ENCODE measurements at places on chromosomes 5 and 9. TPM values are rescaled to one million over a fixed set of nuclear protein-coding genes. Genes with fewer than 3 reads are reported as not detected.

- H3K36me3 ChIP-seq, result no peaks in the 10 kb centered on the region
- no peaks in the 10 kb centered on the region for H3K27me3 ChIP-seq
- no peak overlapping the region for H3K27ac ChIP-seq
- H3K4me1 ChIP-seq, result no peaks in the 10 kb centered on the region
- H3K4me3 ChIP-seq, result no peak overlapping the region
Observed at GRCh38 chr9:106697750-106698502, 165.0 kb upstream of the ZNF462 start.

DNA sequence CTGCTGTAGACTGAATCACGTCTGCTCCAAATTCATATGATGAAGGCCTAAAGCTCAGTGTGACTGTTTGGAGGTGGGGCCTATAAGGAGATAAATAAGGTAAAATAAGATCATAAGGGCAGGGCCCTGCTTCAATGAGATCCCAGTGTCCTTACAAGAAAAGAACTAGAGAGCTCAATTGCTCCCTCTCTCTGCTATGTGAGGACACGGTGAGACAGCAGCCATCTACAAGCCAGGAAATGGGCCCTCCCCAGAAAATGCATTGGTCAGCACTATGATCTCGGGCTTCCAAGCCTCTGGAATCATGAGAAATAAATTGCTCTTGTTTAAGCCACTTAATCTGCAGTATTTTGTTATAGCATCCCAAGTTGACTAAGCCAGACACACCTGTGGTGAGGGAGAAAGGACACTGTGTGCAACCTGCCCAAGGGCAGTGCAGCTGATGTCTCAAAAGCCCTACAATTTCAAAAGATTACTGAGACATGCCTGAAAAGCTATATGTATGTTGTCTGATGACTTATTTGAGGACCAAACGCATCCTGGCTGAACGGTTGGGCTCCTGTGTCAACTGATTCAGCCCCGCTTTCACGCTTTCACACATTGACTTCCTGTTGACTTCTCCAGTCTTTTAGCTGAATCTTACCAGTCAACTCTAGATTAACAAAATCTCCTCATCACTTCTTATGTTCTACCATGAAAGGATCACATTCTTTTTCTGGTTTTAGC, 13.2 kb downstream of the GZMK start:
- H3K27me3 ChIP-seq, result no peaks in the 10 kb centered on the region
- peaks cover 31% of the 10 kb centered on the region for H3K4me1 ChIP-seq
- peak overlapping the region; percentile 30 for H3K4me3 ChIP-seq
- peak; percentile 76 for DNase-seq

The CAMK4 gene
- 57.4 TPM for total RNA-seq

DNA sequence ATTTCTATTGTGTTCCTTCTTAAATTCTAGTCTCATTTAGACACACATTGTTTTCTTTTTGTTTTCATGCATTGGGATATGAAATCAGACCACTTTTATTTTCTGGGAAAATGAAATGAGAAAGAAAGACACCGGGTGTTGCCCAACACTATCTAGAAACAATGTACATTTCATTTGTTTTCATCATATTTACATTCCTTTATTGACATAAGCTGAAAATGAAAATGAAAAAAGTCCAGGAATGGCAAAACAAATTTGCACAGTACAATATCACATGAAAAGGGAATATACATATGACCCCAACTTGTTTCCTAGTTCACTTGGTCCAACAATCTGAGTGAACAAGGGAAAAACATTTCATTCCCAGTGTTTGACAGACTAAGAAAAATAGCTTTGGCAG, 20.7 kb downstream of the IFNE start:
- no peaks in the 10 kb centered on the region for H3K27me3 ChIP-seq
- no peaks in the 10 kb centered on the region for H3K4me1 ChIP-seq
- no peak overlapping the region for H3K4me3 ChIP-seq
- no peak overlapping the region for H3K27ac ChIP-seq

DNA sequence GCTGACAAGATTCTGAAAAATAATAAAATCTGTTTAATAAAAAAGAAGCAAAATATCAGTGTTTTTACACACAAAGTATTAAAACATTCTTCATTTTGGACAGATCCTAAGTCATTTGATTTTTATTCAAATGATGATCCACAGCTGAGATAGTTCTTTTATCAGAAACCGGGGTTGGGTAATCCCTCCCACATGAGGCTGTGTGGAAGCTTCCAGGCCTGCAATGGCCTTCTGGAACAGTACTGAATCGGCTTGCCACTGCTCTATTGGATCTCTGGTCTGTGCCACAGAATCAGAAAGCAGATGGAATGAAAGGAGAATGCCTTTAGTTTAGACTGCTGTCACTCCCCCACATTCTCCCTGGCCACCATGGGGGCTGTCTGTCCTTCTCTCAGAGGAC, 6.1 kb upstream of the C5orf58 start:
- H3K4me3 ChIP-seq, result no peak overlapping the region
- no peaks in the 10 kb centered on the region for H3K4me1 ChIP-seq
- H3K36me3 ChIP-seq, result no peaks in the 10 kb centered on the region
- no peaks in the 10 kb centered on the region for H3K27me3 ChIP-seq

The PCA3 gene
- total RNA-seq, result not detected

The BTNL8 gene
- total RNA-seq, result not detected
